ENCODE measurements at places on chromosomes 7 and 10.

GRCh38 chr10:50850578-50851230 is 34.7 kb downstream of the A1CF start:
- peak; percentile 13 for DNase-seq

GRCh38 chr10:104368381-104368780 is 14.7 kb downstream of the CFAP58 start:
- DNase-seq = no peak

- peak; percentile 20 for DNase-seq
Observed at GRCh38 chr7:112233048-112233697, 26.7 kb downstream of the ZNF277 start.

DNA sequence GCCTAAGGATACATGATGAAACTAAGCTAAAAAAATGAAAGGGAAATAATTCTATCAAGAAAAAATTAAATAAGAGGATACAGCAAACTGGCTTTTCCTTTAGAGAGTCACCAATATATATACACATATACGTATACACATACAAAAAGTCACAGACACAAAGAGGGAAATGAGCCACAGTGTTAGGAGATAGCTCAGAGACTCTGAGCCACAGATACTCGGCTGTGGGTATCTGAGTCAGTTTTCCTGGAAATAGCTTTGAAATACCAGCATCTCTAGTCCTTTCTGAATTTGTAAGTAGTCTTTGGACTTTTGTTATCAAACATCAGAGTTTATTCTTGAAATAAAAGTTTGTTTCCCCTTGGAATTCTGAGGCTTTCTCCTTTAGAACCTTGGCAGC is 111.8 kb downstream of the TBXAS1 start:
- DNase-seq = no peak

GRCh38 chr7:1967512-1968396 is 265.0 kb downstream of the MAD1L1 start:
- DNase-seq = no peak

GRCh38 chr7:2202361-2202761 is 30.4 kb downstream of the MAD1L1 start:
- no peak for DNase-seq

DNA sequence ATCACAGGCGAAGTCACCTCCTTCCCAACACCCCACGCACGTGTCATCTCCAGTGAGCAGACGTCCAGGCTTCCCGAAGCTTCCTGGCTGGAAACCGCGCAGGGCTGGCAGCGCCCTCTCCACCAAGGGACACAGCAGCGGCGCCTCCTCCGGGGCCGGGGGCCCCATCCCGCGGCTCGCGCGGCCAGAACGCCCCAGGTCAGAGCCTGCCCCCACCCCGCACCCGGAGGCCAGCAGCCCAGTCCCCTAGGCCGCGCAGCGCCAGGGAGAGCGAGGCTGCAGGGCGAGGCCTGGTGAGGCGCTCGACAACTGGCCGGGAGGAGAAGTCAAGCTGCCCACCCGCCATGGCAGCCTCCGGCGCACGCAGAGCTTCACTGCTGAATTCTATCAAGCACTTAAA is 247.0 kb downstream of the SEMA3D start:
- no peak for DNase-seq

- DNase-seq = no peak
Observed at GRCh38 chr7:2913760-2914387, 69.8 kb upstream of the GNA12 start.

GRCh38 chr10:127878475-127879055 is 14.2 kb downstream of the CLRN3 start:
- DNase-seq = no peak

- no peak for DNase-seq
Observed at GRCh38 chr10:132827423-132827789, 41.5 kb upstream of the NKX6-2 start.

GRCh38 chr7:149196705-149197171 is 1.4 kb downstream of the ZNF282 start:
- peak; percentile 31 for DNase-seq

DNA sequence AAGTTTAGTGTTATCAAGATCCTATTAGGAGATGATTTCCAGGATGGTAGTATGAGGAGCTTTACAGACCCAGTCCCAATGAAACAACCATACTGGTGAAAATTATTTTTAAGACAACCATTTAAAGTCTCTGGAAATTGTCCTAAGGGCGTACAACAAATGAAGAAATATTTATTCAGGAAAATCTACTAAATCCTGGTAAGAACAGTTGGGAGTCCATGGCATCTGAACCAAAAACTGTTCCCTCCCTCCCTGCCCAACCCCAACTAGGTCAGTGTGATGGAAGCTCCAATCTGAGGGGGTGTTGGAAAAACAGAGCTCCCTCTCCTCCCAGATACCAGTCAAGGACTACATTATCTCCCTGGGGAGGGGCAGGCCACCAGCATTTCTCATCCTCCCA is 74.7 kb upstream of the MKLN1 start:
- DNase-seq = no peak

DNA sequence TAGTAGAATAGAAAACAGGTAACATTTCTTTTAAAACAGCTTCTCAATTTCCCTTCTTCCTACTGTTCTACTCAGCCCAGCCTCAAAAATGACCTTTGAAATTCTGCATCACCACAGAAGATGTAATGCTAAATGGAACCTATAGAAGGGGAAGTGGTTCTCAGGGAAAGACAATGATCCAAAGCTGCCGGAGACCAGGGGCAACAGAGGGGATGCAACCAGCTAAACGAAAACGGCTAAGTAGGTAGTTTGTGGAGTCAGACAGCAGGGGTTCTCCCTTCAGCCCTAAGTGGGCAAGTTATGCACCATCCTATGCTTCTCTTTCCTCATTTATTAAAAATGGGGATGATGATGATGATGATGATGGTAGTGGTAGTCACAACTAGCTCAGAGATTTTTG is 214.3 kb downstream of the ELMO1 start:
- DNase-seq = no peak

DNA sequence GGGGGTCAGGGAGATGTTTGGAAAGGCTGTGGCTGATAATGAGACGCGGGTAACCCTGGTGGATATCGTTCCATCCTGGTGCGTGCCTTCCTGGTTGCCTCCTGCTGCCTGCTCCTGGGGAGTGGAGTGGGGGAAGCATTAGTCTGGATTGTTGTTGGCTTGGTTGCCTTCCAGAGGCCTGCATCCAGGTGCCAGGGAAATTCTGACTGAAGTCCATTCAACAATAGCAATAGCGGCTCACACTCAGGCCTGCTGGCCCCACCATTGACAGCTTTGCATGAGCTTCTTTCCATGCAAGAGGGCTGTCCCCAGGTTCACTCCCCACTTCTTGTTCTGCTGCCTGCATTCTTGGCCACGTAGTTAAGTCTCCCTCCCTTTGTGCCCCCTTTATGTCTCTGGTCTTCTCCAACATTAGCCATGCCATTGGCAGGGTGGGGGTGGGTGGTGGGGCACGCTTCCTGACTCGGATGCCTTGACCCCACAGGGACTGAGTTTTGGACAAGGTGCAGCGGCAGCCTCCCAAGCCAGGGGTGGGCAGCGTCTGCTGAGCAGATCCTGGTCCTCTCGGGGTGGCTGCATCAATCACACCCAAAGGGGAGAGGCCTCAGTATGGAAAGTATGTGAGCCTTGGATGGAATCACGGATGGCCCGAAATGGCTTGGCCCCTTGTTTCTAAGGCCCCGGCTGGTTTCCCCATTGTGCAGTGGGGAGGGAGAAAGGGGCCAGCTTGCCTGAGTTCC is 150.2 kb downstream of the GRK5 start:
- no peak for DNase-seq

DNA sequence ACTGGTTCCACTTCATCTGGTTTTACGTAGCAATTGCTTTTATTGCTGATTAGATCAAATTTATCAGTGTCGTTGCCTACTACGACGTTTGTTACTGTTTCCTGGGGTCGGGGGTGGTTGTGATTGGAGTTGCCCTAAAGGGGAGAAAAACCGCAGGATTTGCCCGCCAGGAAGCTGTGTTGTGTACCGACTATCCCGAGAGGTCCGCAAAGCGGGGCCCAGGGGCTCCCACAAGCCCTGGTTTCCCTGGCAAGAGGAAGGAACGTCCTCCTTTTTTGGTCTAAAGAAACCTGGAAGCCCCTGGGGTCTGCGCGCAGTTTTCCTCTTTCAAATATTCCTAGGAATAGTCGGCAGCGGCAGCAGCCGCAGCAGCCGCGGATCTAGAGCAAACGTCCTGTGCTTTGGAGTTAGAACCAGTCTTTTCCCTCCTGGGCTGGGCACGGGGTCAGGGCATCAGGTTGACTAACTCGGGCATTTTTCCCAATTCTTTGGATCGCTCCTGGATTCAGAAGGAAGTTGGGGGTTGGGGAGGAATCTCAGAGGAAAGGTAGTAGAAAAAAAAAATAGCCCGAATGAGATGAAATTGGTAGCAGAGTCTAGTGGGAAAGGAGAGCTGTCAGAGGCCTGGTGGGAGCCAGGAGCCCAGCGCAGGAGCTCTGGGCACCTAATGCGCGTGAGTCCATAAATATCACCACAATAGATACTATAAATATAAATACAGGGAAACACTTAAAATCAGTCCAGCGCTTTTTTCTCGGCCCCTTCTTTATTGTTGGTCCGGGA is 4.6 kb downstream of the VAX1 start:
- DNase-seq = no peak

DNA sequence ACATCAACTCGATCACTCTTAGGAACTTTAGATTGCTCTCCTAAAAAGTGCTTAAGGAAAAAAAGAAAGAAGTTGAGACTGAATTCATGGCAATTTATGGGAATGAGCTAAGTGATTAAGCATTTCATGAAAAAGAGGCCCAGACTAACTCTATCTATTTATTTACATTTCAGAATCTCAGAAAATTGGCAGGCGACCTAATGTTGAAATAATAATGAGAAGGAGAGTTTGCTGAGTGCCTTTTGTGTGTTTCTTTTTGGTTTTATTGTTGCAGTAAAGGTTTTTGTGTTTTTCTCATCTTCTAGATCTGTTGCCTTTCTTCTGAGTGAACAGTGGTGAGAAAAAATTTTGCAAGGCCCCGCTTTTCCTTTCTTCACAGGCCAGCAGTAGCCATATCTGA is 3.8 kb downstream of the GRK5 start:
- peak; percentile 75 for DNase-seq

- DNase-seq = no peak
Observed at GRCh38 chr10:7928536-7928935, 110.2 kb downstream of the TAF3 start.

GRCh38 chr10:112949875-112950507 is at the start of gene TCF7L2:
Gene TCF7L2, plus strand, starts transcription at chr10:112950247. Its CDS starts 510 bp downstream, at chr10:112950757.
- DNase-seq = peak; percentile 97

- DNase-seq = no peak
Observed at GRCh38 chr10:131668903-131669302, 231.9 kb upstream of the PPP2R2D start.

- no peak for DNase-seq
Observed at GRCh38 chr7:12013983-12014382, 182.0 kb upstream of the THSD7A start.

GRCh38 chr10:117168729-117169128 is 28.6 kb upstream of the KCNK18 start:
- DNase-seq = no peak

GRCh38 chr7:23410446-23411183 is 59.7 kb downstream of the IGF2BP3 start:
- DNase-seq = no peak

- peak; percentile 18 for DNase-seq
Observed at GRCh38 chr7:105245398-105246114, 143.2 kb downstream of the SRPK2 start.

DNA sequence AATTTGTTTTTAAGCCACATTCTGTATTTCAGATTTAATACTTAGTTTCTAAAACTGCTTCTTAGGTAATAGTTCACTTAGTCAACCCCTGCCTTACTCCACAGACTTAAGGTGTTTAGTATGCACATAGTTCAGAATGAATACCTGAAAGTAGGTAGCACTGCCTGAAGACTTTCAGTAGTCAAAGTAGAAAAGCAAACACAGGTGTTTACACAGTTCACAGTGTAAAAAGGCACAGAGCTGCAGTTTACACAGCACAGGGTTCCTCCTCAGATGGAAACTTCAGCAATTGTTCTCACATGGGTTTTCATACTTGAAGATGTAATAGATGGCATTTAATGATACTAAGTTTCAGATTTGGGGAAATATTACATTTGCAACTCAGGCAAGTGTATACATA is 3.1 kb upstream of the PKD1L1 start:
- no peak for DNase-seq

- DNase-seq = peak; percentile 28
Observed at GRCh38 chr7:127874951-127875608, 156.2 kb downstream of the LRRC4 start.

- DNase-seq = peak; percentile 61
Observed at GRCh38 chr10:18737841-18738240, 78.6 kb downstream of the ARL5B start.

DNA sequence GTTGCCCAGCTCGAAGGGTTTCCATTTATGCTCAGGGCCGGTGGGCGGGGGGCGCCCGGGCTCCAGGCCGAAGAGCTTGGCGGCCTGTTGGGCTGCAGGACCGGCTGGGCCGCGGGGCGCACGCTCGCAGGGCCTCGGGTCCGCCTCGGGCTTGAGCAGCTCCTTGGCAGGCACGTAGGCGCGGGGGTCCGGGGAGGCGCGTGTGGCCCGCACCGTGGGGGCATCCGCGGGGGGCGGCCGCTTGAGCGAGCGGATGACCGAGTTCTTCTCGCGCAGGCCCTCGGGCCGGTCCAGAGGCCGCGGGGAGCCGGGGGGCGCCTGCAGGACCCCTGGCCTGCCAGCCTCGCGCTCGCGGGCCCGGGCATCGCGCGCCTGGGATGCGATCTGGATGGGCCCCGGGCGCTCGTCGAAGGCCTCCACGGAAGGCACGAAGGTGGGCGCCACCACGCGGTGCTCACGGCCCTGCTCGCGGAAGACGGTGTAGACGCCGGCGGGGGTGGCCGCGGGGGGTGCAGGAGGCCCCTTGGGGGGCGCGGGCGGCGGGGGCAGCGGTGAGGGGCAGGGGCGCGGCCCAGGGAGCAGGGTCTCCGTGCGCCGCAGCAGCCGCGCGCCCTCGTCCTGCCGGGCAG is 35.2 kb downstream of the TNRC18 start:
- no peak for DNase-seq

DNA sequence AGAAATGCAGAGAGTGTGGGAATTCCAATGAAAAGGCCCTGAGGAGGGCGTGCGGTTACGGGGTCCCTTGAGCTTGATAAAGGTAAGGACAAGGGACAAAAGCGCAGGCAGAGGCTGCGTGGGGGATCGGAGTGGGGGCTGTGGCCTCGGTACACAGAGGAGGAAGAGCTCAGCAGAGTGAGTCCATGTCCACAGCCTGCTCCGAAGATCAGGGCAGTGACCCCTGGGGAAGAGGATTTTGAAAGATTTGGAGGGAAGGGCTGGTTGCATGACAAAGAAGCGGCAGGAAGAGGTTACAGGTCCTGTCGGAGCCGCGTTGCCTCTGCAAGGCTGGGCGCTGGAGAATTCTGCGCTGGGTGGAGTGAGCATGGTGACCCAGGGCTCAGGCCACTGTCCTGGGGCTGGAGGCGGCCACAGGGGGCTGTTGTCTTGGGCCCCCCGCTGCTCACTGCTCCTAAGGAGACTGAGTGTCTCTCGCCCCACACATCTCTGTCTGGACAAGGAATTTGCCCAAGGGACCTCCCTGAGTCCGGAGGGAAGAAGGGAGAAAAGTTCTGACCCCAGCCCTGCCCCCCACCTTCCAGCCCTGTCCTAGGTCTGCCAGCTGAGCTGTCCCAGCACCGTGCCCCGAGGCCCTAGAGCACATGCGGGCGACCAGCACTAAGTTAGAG is 69.8 kb upstream of the INSIG1 start:
- DNase-seq = no peak

All from cardiac fibroblast (primary cell).